ENCODE measurements at places on chromosomes 6 and 20. TPM values are rescaled to one million over a fixed set of nuclear protein-coding genes. Genes with fewer than 3 reads are reported as not detected.
A peak's percentile ranks its signal among the peaks of the same experiment; 100 is the strongest.

The ULBP3 gene
- total RNA-seq = 24.2 TPM

The ZNF311 gene
- total RNA-seq = not detected

DNA sequence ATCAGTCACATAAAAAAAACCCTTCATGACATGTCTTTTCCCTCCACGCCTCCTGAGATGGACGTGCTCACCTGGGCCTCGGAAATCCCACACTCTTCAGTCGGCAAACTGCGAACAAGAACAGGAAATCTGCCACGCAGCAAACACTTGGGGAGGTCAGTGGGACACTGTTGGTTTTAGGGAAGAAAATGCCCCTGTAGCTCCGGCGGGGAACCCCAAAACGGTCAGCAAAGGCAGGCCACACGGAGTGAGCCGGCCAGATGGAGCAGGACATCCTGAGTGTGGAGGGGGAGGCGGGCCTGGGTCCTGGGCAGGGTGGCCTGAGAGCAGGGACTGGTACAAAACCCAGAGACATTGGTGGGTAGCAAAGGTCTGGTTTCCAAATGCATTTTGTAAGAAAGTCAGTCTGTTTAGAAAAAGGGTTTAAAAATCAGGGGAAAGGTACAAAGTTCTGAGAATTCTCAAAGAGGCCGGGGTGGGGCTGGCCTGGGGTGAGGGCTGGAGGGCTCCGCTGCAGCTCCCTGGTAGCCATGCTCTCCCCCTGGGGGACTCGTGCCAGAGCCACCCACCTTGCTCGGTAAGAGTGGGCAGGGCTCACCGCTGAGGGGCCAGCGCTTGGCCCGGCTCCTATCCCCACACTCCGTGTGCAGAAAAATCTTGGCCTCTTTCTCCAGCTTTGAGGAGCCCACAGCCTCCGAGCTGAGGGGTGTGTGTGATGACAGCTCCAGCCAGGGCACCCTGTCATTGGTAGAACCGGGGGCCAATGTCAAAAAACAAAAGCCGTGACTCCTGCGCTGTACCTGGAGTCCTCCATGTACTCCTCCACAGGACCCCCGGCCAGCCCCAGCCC, 5.2 kb downstream of the SLC2A4RG start:
- H3K36me3 ChIP-seq = peaks cover 29% of the 10 kb centered on the region
- no peak overlapping the region for H3K27ac ChIP-seq

The DCDC2 gene
- not detected for total RNA-seq

- H3K36me3 ChIP-seq = peaks cover 5% of the 10 kb centered on the region
- H3K27ac ChIP-seq = no peak overlapping the region
- no peaks in the 10 kb centered on the region for H3K27me3 ChIP-seq
- peak; percentile 3 for DNase-seq
- H3K4me1 ChIP-seq = peaks cover 4% of the 10 kb centered on the region
Measured at GRCh38 chr6:3277251-3277650, 18.5 kb downstream of the PSMG4 start.

- no peak overlapping the region for H3K27ac ChIP-seq
- no peaks in the 10 kb centered on the region for H3K36me3 ChIP-seq
- DNase-seq = no peak
- no peaks in the 10 kb centered on the region for H3K27me3 ChIP-seq
Measured at GRCh38 chr6:43883847-43884651, 114.0 kb downstream of the VEGFA start.

GRCh38 chr20:2692886-2693285, 306 bp downstream of the EBF4 start:
- peaks cover 7% of the 10 kb centered on the region for H3K4me1 ChIP-seq
- H3K27me3 ChIP-seq = peaks cover 6% of the 10 kb centered on the region
- no peak overlapping the region for H3K27ac ChIP-seq

DNA sequence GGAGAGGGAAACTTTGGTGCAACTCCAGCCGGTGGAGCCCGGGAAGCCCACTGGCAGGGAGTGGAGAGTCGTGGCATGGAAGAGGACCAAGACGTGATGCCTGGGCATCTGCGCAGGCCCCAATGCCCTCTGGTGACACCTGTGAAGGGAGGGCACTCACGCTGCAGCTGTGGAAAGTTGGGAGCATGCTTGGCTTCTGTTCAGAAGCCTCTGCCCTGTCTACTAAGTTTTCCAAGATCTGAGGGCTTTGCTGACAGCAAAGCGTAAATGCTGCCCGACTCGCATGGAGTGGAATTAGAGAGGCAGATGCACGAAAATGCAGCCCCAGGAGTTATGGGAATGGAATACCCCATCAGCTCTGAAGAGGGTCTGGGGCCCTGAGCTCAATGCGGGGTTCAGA, 75.7 kb downstream of the SYNDIG1 start:
- H3K4me1 ChIP-seq = no peaks in the 10 kb centered on the region
- no peak for DNase-seq
- H3K27ac ChIP-seq = no peak overlapping the region
- H3K36me3 ChIP-seq = peaks cover 22% of the 10 kb centered on the region

The SENP6 gene
- 24.4 TPM for total RNA-seq

The POPDC3 gene
- total RNA-seq = not detected

GRCh38 chr6:106535012-106535411, 94.3 kb downstream of the RTN4IP1 start:
- H3K4me3 ChIP-seq = no peak overlapping the region
- H3K4me1 ChIP-seq = no peaks in the 10 kb centered on the region
- DNase-seq = no peak
- no peaks in the 10 kb centered on the region for H3K36me3 ChIP-seq
- H3K27me3 ChIP-seq = no peaks in the 10 kb centered on the region
- no peak overlapping the region for H3K27ac ChIP-seq
